ENCODE measurements at places on chromosomes 3 and 15.

DNA sequence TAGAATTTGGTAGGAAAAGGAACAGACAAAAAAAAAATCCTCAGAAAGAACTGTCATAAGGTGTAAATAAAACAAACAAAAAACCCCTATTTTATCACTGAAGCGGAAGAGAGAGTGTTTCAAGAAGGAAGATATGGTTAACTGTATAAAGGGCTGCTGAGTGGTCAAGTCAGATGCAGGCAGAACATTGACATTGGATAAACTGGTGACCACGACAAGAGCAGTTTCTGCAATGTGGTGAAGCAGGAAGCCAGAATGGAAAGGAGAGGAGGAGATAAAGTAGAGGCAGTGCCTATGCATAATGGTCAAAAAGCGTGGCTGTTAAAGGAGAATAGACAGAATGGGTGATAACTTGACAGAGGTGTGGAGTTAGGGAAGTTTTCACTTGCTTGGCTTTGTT lies 75.3 kb downstream of the CYP19A1 start:
- no peak for DNase-seq

DNA sequence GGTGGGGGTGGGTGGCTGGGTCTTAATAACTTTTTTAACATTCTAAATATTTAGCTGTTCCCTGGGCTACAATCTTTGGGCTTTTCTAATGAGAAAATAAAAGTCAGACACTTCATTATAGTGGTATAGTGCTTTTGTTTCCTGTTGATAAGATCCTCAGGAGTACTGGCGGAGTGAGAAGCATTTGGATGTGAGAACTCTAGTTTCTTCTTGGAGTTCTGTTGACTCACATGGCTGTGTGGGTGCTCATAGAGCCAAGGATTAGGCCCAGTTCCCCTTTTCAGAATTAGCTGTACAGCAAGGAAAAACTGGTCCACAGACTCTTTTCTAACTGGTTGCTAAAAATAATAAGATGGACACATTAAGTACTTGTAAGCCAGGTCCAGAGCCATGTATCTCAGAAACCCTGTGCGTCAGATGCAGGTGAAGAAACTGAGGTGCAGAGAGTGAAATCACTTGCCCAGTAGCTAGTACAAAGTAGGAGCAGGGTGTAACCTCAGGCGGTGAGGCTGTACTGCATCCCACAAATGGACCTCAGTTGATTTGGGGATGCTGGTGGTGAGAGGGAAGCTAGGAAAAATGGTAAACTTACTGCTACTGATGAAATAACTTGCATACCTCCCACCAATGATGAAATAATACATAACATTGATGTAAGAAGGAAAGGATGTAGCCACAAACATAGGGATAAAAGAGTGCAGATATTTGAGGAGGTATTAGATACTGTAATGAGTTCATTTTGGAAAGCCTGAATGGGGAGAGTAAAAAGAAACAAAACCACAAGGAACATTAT lies 2.3 kb downstream of the ITPR1 start:
- DNase-seq = no peak

DNA sequence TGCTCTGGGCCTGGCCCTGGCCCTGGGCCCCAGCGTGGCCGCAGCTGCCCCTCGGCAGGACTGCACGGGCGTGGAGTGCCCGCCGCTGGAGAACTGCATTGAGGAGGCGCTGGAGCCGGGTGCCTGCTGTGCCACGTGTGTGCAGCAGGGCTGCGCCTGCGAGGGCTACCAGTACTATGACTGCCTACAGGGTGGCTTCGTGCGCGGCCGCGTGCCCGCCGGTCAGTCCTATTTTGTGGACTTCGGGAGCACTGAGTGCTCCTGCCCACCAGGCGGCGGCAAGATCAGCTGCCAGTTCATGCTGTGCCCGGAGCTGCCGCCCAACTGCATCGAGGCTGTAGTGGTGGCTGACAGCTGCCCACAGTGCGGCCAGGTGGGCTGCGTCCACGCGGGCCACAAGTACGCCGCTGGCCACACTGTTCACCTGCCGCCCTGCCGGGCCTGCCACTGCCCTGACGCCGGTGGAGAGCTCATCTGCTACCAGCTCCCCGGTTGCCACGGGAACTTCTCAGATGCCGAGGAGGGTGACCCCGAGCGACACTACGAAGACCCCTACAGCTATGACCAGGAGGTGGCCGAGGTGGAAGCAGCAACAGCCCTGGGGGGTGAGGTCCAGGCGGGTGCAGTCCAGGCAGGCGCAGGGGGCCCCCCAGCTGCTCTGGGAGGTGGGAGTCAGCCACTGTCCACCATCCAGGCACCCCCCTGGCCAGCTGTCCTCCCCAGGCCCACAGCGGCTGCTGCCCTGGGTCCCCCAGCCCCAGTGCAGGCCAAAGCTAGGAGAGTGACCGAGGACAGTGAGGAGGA lies 21.7 kb downstream of the FBLN2 start:
- DNase-seq = no peak

DNA sequence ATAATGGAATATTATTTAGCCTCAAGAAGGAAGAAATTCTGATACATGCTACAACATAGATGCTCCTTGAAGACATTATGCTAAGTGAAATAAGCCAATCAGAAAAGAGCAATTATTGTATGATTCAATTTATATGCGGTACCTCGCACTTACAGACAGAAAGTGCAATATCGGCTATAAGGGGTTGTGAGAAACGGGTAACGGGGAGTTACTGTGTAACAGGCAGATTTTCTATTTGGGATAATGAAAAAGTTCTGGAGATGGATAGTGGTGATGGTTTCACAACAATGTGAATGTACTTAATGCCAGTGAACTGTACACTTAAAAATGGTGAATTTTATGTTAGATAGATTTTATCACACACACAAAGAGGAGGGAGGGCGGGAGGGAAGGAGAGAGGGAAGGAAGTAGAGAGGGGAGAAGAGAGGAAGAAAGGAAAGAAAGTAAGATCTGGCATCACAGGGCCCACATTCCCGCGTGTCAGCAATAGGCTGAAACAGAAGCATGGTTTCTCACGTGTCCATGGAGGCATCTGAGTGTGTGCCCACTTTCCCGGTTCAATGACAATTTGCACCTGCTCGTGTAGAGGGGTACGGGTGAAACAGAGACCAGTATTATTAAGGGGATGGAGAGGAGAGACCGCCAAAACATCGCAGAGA lies 700 bp upstream of the BLM start:
- DNase-seq = peak; percentile 8

DNA sequence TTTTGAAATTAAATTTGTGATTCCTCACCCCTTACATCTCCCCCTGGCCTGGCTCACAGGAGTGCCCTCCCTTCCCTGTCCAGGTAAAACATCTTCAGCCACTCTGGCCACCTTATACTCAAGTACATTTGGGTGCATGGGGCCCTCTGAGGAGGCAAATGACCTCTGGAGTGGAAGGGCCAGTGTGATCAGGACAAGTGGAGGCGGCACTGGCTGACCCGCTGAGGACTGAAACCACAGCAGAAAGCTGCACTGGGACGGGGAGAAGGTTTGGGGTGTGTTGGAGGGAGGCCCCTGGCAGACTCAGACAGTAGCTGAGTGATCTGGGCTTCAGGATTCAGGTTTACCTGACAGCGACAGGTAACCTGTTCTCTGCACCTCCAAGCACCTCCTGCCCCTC lies 24.2 kb downstream of the HES1 start:
- DNase-seq = no peak

- no peak for DNase-seq
These were observed 54.0 kb upstream of the SLCO2A1 start for GRCh38 chr3:134083626-134084241.

GRCh38 chr3:31664031-31664430 lies 131.3 kb downstream of the STT3B start:
- DNase-seq = no peak

DNA sequence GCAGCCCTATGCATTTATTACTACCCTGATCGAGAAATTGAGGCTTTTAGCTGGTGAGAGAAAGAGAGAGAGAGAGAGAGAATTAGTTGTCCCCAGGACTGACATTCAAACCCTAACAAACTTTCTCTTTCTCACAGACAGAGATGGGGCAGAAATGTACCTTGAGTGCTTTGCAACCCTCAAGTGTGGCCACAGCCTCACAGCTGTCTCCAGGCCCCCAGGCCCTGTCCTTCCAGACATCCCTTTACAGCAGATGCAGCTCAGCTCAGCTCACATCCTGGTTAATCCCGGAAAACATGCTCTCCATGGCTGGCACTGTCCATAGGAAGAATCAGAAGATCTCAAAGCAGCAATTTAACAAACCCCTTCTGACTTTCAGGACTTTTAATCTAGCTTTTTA lies 67.6 kb downstream of the DCLK3 start:
- DNase-seq = no peak

- DNase-seq = no peak
These were observed 33.5 kb downstream of the IQGAP1 start for GRCh38 chr15:90421527-90421926.

DNA sequence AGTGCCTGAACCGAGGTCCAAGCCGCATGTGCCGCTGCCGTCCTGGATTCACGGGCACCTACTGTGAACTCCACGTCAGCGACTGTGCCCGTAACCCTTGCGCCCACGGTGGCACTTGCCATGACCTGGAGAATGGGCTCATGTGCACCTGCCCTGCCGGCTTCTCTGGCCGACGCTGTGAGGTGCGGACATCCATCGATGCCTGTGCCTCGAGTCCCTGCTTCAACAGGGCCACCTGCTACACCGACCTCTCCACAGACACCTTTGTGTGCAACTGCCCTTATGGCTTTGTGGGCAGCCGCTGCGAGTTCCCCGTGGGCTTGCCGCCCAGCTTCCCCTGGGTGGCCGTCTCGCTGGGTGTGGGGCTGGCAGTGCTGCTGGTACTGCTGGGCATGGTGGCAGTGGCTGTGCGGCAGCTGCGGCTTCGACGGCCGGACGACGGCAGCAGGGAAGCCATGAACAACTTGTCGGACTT lies 7.1 kb downstream of the DLL4 start:
- no peak for DNase-seq

DNA sequence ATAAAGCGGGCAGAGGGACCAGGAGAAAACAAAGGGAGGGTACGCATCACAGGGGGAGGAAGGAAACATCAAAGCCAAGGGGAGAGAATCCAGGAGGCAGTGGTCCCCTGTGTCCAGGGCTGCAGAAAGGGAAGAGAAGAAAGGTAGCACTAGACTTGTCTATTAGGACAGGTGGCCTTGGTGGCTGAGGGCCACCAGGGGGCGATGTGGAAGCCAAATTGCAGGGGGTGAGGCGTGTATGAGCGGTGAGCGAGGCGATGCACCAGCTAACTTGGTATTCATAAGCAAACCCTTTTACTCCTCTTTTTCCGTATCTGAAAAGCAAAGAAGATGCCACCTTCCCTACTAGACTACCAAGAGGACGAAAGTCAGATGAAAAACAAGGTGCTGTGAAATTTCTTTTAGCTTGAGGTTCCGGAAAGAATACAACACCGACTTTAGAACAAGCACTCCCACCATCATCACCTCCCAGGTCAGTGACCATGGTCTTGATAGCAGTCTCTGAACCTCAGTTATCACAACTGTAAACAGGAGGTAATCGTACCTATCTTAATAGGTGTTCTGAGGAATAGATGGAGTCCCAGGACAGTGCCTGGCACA lies 654.4 kb upstream of the ADAMTS9 start:
- DNase-seq = peak; percentile 31

- DNase-seq = no peak
These were observed 23.1 kb downstream of the POC1A start for GRCh38 chr3:52130966-52131622.

DNA sequence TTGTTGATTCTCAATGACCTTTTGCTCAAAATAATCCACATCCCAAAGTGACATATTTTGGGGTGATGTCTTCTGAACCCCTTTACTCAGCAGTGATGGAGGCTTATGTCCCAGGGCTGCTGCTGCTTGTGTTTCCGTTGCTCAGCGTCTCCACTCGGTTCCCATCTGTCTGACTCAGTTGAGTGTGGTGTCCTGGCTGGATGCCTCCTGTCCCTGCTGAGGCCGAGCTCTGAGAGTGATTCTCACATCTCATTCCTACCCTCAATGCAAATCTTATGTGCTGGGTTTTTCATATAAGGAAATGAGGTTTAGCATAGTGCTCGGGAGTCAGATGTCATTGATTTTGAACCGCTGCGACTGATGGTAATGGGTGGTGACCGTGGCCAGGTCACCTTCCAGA lies 247.4 kb downstream of the GABRG3 start:
- peak; percentile 50 for DNase-seq

DNA sequence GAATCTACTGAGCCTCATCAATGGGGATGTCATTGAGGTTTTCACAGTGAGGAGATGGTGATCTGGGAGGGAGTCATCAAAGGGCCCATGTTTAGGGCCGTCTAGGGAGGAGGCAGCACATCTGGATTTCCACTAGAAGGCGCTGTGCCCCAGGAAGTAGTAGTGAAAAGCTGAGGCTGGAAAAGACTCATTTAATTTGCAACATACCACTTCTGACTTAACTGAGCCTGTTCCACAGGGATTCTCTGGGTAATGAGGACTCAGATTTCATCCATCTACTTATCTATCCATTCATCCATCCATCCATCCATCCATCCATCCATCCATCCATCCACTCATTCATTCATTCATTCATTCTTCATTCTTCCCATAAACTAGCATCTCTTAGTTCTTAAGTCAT lies 17.4 kb upstream of the SHF start:
- DNase-seq = peak; percentile 65

DNA sequence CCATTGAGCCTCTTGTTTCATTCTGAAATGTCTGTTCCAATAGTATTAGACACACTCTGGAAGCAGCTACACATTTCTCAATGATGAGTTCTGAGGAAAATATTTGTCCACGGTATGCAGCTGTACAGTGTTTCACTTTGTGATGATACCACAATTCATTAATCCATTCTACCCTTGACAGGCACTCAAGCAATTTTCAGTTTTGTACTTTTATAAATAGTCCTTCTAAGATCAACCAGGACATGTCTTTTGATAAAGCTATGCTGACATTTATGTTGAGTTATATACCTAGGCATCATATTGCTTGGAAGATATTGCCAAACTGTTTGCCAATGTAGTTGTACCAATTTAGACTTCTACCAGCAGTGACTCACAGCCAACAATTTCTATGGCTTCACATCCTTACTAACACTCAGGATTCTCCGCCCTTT lies 165.1 kb upstream of the COL8A1 start:
- DNase-seq = peak; percentile 88

DNA sequence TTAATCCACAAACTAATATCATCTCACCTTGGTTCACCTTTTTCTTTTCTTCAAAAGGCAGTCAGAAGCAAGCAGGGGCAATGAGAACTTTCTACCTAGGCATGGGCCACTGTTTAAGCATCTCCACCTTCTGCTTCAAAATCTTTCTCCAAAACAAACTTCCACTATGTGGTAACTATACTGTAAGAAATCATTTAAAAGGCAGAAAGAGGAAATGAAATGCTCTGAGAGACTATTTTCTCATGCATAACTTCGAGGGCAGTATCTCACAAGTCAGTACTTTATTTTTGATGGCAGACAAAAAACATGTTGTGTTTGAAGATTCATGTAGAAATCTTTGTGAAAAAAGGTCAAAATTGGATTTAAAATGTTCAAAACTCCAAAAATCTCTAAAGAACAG lies 419.7 kb downstream of the ZBTB20 start:
- DNase-seq = no peak

- no peak for DNase-seq
These were observed 30.7 kb upstream of the MGA start for GRCh38 chr15:41629463-41629862.

- DNase-seq = no peak
These were observed 20.1 kb downstream of the SPTBN5 start for GRCh38 chr15:41873711-41874110.
